ENCODE measurements at places on chromosomes 12 and 14. TPM values are rescaled to one million over a fixed set of nuclear protein-coding genes. Genes with fewer than 3 reads are reported as not detected.

GRCh38 chr14:57346741-57347140, 43.6 kb upstream of the NAA30 start:
- no peak for DNase-seq

Gene CYP46A1
- 0.22 TPM for total RNA-seq

Gene PLCZ1
- total RNA-seq = not detected

DNA sequence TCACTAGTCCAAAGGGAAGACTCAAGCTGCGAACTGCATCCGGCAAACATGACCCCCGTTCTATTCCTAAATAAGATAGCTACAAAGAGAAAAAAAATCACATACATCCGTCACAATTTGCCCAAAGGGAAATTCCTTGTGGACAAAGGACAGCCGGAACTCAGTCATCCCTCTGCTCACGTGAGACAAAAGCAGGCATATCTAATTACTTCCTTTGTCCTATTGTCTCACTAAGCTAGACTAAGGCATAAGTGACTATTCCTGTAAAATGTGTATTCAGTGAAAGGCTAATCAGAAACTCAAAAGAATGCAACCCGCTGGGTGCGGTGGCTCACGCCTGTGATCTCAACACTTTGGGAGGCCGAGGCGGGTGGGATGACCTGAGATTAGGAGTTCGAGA, 27.2 kb upstream of the NINJ2 start:
- no peak for DNase-seq

DNA sequence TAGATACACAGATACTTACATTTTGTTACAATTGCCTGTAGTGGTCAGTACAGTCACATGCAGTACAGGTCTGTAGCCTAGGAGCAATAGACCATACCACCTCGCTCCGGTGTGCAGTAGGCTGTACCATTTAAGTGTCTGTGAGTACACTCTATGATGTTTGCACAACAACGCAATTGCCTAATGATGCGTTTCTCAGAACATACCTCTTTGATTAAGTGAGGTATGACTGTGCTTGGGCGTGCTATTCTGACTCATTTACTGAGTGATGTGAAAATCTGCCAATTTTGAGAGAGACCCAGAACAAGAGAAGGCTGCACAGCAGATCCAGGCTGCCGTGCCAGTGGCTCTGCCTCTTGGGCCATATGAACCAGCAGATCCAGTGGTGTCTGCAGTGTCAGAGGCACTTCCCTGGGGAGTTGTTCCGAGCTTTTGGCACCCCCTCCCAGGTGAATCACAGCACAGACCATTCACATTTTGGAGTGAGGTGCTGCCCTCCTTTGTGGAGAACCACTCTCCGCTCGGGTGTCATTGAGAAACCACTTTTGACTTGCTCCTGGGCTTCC, 20.4 kb downstream of the DLK1 start:
- no peak for DNase-seq

- DNase-seq = no peak
Observed at GRCh38 chr14:50688875-50689274, 20.8 kb upstream of the SAV1 start.

- DNase-seq = no peak
Observed at GRCh38 chr14:75822522-75823141, 159.2 kb downstream of the TGFB3 start.

- DNase-seq = no peak
Observed at GRCh38 chr12:25311506-25311905, 60.8 kb upstream of the KRAS start.

GRCh38 chr12:17640615-17641014, 449.4 kb downstream of the RERGL start:
- no peak for DNase-seq
